ENCODE measurements at places on chromosomes 6 and 20. TPM values are rescaled to one million over a fixed set of nuclear protein-coding genes. Genes with fewer than 3 reads are reported as not detected.

DNA sequence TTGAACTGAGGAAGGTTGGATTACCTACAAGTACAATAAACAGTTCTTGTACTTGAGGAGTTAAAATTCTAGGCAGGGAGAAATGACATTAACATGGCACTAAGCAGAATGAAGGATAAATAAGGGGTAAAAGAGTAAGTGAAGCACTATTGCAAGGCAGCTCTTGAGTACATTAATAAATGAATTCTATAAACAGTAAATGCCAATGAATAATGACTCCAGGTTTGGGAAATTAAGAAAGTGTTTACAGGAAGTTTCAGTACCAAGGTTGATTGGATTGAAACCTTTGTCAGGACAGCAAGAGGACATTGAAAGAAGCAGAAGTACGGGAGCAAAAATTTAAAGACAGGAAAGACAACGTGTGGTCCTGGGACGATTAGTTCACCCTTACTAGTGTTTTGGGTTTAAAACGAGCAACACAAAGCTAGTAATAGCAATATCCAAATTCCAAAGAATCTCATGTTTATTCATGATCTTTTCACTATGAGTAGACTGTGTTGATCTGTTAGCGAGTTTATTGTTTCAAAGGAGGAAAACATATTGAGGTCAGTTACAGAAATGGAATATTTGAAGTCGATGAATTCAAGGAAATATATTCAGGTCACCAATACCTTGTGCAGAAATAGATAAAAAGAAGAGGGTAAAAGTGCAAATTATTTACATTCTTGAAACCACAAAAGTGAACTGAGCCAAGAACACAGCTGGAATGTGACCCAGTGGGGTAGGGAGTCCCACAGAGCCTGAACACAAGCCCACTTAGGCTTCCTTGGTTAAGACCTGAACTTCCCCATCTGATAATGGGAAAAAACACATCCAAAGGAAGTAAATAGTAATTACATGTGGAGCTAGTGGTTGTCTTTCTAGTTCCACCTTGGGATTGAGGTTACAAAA, 80.8 kb downstream of the MKKS start:
- peak; percentile 55 for DNase-seq

- no peak for DNase-seq
Measured at GRCh38 chr6:12832226-12832735, 115.7 kb downstream of the PHACTR1 start.

DNA sequence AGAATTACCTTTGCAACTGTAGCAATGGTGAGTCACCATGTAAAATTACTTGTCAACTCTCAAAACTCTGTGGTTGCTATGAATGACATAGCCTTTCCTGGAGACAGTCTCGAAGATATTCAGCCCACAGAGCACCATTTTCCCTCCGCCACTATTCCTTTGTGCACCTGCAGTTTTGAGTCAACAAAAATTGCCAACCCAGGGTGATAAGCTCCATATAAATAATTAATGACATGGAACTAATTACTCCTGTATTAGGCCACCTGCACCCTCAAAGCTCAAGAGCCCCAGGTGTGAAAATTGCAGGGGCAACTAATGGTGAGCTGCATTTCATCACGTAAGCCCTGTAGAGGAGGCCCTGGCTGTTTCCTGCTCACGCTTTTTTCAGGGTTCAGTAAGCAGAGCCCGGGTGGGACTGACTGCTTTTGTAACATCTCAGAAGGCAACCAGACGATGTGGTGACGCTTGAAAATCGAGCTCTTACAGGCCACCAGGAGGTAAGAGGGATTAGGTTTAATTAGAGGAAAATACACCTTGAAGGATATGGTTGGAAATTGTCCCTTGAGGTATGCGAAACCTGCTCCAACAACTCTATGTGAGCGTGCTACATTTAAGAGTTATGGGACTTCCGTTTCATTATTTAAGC, 70.8 kb downstream of the BMP2 start:
- DNase-seq: peak; percentile 39

DNA sequence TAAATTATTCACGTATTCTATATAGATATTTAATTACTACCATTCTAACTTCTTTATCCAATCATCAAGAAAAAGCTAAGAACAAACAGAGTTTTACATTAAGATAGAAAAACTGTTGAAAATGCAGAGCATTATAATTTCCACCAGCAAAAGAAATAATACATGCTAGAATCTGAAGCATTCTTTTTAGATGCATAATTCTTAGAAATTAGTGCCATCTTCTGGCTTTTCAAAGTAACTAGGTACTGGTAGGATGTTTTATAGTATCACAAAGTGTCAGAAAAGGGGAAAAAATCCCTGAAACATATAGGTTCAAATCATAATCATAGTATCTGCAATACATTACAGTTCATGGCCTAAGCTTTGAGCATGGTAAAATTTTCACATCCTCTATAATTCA, 178.9 kb downstream of the PHF3 start:
- no peak for DNase-seq

DNA sequence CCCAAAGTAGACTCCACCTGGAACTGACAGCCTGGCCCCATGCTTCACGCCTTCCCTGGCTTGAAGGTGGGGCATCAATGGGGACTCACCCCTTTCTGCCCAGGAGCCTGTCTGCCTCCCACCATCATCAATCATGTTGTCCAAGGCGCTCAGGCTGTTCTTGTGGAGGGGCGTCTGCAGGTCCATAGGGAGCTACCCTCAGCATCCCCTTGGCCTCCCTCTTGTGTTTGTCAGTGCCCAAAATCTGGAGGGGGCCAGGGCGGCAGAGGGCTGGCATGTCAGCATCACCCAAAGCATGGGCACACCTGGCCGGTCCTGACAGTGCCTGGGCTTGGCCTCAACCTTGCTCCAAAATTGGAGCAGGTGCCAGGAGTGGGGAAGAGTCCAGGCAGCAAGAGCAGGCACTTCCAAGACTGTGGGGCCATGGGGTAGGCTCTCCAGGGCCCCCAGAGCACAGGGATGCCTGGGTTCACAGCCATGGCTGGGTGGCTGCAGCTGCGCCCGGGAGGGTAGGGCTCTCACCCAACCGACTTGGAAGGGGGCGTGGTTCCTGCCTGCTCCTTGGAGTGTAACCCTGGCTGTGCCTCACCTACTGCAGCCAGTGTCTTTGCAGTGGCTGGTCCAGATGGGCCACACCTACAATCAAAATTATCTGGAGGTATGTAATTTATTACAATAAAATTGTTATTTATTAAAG, 903.4 kb downstream of the EYS start:
- no peak for DNase-seq

GRCh38 chr20:328975-329695, 3.8 kb downstream of the SOX12 start:
- no peak for DNase-seq

GRCh38 chr6:148453906-148454305, 111.3 kb downstream of the SASH1 start:
- no peak for DNase-seq

DNA sequence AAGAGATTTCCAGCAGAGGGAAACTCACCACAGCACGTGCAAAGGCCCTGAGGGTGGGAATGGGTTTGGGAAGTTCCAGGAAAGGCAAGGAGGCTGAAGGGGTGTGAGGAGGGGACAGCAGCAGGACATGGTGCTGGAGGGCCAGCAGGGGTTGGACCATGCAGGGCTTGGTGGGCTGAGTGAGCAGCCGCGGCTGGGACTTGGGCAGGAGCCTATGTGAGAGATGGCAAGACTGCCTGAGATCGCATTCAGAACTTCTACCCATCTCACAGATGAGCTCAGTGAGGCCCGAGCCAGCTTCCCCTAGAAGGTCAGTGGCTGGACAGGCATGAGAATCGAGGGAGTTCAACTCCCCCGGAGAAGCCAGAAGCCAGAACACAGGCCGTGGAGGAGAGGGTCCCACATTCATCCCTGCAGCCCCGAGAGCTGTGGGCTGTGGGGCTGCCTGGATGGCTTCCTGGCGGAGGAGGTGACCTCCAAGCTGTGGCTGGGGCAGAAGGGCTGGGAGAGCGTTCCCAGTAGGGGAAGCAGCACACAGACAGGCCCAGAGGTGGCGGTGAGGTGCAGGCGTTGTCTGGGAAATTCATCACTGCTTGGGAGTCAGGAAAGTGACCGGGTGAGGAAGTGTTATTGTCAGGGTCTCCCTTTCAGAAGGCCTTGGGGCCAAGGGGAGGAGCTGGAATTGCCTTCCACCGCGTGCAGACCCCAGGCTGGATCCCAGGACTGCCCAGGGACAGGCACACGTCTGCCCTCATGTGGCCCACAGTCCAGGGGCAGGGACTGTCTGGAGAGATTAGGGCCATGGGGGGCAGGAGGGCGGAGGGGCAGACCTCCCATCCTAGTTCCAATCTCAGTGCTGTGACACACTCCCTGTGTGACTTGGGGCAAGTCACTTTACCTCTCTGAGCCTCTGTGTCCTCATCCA, 103.8 kb downstream of the CEBPB start:
- DNase-seq: peak; percentile 30

DNA sequence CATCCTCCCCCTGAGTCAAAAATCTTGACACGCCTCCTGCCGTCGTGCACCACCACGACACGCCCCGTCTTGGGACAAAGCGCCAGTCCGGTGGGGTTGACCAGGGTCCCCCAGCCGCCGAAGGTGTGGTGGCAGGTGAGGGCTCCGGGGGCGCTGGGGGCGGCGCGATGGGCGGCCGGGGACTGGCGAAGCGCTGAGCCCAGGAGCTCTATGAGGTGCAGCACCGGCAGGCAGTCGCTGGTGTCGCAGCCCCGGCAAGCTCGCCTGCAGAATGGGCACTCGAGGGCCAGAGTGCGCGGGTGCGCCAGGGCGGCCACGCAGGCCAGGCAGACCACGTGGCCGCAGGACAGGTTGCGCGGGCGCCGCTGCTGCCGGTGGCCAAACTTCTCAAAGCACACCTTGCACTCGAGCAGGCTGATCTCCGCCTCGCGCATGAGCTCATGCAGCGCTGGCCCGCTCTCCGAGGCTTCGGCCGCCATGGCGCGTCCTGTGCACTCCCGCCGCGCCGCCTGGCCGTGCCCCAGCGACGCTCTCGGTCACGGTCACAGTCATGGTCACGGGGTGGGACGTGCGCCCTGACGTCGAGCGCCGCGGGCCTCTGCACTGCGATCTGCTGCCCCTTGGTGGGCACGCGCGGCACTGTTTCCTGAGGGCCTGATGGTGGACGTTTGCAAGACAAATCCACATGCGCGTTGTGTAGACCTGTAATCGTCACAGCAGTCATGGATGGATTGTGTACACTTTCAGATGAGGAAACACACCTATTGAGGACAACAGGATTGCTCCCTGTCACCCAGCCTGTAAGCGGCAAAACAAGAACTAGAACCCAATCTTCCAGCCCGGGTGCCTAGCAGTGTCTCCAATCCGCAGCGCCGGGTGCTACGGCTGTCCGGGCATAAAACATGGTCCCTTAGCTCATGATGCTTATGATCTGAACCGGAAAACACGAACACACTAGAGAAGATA, at the start of gene NHLRC1:
Gene NHLRC1 (minus strand): TSS at position 550 of the 966 bp plus-strand sequence. CDS start 71 bp downstream, at position 479.
- peak; percentile 94 for DNase-seq

GRCh38 chr6:91447530-91448254, 860.8 kb upstream of the MAP3K7 start:
- DNase-seq: no peak

DNA sequence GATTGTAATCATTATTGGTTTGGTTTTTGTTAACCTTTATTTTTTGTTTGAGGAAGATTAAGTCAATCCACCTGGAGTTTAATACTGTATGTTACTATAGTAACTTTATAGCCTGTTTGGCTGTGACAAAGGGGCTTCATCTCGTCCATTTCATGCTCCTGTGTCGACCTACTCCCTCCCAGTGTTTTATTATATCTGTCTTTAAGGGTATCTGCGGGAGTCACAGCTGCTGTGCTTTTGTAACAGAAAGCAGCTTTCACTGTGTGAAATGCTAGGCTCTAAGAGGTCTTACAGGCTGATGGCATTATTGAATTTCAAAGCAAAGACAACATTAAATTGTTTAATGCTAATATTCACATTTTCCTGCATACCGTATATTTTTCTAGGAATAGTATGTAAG, 698.0 kb upstream of the POU3F2 start:
- DNase-seq: no peak

GRCh38 chr6:94478133-94479005, 1059.0 kb upstream of the EPHA7 start:
- no peak for DNase-seq

DNA sequence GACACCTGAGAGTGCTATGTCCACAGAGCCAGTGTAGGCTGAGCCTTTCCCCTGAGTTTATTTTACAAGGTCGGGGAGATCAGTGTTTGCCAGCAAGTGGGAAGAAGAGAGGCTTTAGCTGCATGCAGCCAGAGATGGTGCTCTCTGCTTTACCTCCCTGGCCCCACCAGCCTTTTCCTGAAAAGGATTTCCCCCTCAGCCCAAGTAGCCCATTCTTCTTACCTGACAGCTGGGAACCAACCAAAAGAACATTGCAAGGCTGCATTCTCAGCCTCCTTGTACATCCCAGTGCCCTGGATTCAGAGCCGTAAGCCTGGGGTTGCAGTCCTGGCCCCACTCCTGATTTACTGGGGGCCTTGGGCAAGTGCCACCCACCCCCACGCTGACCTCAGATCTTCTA, 16.9 kb downstream of the SNPH start:
- no peak for DNase-seq

DNA sequence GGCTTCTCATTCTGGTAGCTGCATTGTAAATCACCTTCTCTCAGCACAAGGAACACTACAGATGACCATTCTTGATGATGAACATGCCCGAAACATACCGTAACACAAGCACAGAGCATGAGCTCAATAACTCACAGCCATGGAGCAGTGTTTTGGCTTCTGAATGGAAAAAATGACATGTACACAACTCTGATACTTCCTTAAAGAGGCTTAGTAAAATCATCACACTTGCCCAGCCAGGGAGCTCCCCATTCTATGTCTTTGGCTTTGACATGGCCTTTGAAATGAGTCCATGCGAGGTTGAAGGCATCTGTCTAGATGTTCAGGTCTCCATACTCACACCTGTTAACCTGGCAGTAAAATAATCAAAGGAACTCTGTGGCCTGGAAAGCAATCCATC, 87.6 kb downstream of the MYB start:
- DNase-seq: no peak

- no peak for DNase-seq
Measured at GRCh38 chr6:6588064-6588923, at the start of gene LY86. TSS of gene LY86 (plus strand) at chr6:6588720. CDS start at chr6:6588735, 15 bp downstream.

DNA sequence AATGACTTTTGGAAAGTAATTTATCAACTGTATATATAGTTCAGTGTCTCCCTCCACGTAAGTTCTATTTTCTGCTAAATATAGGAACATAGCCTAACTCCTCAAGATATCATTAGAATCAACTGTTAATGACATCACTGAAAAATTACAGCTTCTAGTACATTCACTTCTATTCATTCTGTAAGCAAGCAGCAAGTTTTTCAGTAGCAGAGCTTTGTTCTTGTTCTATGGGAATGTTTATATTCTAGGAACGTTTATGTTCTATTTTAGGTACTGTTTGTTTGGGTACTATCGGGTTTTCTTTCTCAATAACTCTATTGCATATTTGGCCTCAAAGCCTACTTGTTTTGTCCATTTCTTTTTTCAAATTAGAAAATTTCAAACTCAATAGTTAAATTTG, 525.6 kb downstream of the EPHA7 start:
- no peak for DNase-seq

- DNase-seq: peak; percentile 14
Measured at GRCh38 chr6:105991561-105992314, 94.4 kb upstream of the PRDM1 start.

- peak; percentile 89 for DNase-seq
Measured at GRCh38 chr20:19757487-19758132, 448 bp upstream of the RIN2 start.

Gene RFX6
- not detected for total RNA-seq

Gene KPNA5
- total RNA-seq: 10.5 TPM

Gene TENT5A
- total RNA-seq: 11.5 TPM

Gene MCUR1
- total RNA-seq: 33.0 TPM

Gene COL21A1
- 0.06 TPM for total RNA-seq

Gene PRDM13
- 3.4 TPM for total RNA-seq

Gene KIAA0408
- 5.9 TPM for total RNA-seq

Gene ZC3H12D
- 0.30 TPM for total RNA-seq

Gene RSPH4A
- under 0.01 TPM for total RNA-seq

Gene FRS3
- total RNA-seq: 0.74 TPM

Gene CST4
- total RNA-seq: not detected

Gene PET117
- 17.9 TPM for total RNA-seq

Gene ESR1
- total RNA-seq: not detected

Measured in Daoy (cell line).